ENCODE measurements at places on chromosomes 5 and 9. TPM values are rescaled to one million over a fixed set of nuclear protein-coding genes. Genes with fewer than 3 reads are reported as not detected.

Gene CYLC2
- not detected for total RNA-seq

- no peak for DNase-seq
Measured at GRCh38 chr5:43386960-43387362, 25.2 kb downstream of the CCL28 start.

Gene BRD3
- total RNA-seq = 33.8 TPM

Gene ST8SIA4
- 31.7 TPM for total RNA-seq

GRCh38 chr9:107213561-107214028 lies 69.5 kb upstream of the RAD23B start:
- DNase-seq = peak; percentile 41

Gene SPAG8
- 1.7 TPM for total RNA-seq

Measured in activated CD4-positive, alpha-beta T cell treated with anti-CD3 and anti-CD28 coated beads for 36 hours (primary cell).